Stimulated activated CD4-positive, alpha-beta T cell treated with anti-CD3 and anti-CD28 coated beads, Interleukin-12 subunit alpha, Interleukin-12 subunit beta, amount 100 ng/mL, for 4 hours (primary cell): ENCODE measurements at places on chromosomes 1 and 21.

DNA sequence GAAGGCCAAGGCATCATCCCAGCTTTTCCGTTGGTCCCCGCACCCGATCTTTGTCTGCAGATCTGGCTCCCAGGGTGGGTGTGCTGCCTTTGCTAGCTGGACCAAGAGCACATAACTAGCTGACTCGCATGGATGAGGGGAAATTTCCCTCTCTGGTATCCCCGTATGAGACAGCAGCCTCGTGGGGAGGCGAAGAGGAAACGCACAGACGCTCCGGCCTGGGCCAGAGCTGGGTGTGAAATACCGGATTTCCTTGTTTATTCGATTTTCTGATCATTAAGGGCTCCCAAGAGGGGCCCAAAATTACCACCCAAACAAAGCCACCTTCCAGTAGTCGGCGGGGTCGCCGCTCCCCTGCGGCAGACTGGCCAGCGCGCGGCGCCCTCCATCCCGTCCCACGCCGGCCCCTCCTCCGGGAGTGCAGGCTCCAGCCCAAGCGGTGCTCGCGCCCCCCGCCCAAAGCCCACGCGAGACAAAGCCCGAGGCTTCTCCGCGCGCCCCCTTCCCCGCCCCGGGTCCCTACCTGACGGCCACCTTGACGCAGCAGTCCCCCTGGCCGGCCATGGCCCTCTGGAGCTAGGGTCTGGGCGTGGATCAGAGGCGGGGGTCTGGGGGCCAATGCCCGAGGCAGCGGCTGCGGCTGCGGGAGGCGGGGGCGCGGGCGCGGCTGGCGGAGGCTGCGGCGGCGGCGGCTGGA, 546 bp downstream of the KIF21B start:
- peak; percentile 36 for DNase-seq

DNA sequence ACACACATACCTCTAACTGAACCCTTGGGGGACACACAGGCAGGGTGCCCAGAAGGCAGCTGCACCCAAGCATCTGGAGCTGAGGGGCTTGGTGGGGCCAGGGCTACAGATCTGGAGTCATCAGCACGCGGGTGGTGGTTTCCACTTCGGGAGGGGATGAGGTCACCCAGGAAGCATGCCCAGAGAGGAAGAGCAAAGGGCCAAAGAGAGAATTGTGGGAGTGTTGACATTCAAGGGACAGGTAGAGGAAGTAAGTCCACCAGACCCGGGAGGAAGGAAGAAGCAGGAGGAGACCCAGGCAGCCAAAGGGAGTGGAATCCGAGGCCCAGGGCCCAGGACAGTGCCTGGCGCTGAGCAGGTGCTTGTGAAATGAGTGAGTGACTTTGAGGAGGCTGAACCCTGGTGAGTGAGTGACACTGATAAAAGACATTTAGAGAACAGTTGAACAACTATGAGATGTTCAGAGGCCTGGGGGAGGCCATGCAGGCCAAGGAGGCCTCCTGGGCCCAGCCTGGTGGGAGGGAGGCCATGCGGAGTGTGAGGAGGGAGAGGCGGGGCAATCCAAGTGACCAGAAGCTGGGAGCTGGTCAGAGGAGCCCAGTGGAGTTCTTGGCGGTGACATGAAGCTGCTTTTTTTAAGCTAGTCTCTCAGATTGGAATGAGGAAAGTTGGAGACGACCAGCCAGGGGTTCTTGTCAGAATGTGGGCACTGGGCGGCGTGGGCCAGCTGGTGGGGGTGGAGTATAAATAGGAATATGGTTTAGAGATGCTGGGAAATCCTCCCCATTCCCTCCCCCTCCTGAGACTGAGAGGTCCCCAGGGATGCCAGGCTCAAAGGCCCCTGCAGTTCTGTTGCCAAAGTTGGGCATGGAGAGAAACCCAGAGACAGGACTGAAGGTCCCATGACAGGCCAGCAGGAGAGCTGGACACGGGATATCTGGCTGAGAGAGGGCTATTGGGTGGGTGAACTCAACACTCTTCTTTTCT, 7.9 kb downstream of the CDK18 start:
- no peak for DNase-seq

DNA sequence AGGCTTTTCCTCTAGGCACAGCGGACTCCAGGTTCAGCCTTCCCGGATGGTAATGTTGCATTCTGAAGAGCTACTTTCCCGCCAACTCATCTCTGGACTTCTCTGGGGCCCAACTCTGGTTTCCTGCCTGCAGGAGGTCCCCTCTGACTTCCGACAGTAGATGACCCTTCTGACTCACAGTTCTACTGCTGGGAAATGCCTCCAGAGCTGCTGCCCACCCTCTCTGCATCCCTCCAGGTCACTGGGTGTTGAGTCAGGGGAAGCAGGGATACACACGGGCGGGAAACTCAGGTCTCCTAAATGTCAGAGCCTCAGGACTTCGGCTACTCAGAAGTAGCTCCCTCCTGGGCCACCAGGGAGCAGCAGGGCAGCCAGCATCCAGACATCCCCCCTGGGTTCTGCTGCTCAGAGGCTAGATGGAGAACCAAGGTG, 2.1 kb upstream of the KIF21B start:
- DNase-seq = no peak

- no peak for DNase-seq
These were observed 4.1 kb downstream of the SLX9 start for GRCh38 chr21:44943686-44944550.
